ENCODE measurements at places on chromosomes 6 and 20. TPM values are rescaled to one million over a fixed set of nuclear protein-coding genes. Genes with fewer than 3 reads are reported as not detected.

FNDC11 gene
- total RNA-seq: 0.63 TPM

DNA sequence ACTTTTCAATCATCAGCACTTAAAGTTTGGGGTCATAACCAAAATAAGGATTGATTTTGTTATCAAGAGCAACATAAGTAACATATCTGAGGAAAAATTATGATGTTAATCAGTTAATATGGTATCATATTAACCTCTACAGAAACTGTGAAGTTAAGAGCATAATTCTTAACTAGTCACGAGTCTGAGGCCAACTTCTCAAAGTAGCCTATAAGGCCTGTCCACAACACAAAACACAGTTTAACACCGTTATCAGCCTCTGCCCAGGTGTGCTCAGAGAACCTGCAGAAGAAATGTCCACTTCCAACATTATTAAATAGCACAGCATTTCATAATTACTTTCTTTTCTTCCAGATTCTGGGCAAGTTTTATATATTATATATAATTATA lies 1.1 kb downstream of the STX7 start:
- no peak for DNase-seq

GRCh38 chr6:164025180-164025579 lies 610.7 kb downstream of the QKI start:
- no peak for DNase-seq

NKAIN4 gene
- total RNA-seq: 4.0 TPM

DNA sequence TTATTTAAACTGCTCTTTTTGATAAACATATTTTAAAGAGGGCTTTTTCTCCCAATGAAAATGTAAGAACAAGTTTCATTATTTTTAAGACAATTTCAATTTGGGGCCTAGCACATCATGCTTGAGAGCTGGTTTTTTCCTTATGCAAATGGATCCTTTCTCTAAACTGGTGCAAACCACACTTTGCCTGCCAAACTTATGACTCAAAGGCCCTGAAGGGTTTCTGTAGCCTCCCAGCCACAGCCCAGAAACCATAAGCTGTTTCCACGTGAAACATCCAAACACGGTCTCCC lies 451 bp upstream of the HSF2 start:
- no peak for DNase-seq

BMP7 gene
- total RNA-seq: 12.1 TPM

DNA sequence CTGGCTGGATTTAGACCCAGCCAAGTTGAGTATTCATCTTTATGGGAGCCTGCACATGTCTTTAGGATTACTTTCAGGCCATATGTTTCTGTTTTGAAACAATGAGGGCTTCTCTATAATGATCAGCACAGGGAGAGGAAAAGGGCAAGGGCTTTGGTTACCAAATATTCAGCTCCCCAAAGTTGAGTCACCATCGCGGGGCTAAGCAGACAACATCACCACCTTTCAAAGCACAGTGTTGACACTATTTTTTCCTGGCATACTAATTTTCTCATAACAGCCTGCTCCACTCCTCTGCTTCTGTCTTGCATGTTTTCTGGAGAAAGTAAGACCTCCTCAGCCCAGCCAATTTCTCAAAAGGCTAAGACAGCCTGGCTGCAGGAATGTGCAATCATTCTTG lies 4.9 kb downstream of the SCML4 start:
- DNase-seq: no peak

- DNase-seq: no peak
Measured at GRCh38 chr6:162442687-162443086, 284.9 kb downstream of the PRKN start.

DNA sequence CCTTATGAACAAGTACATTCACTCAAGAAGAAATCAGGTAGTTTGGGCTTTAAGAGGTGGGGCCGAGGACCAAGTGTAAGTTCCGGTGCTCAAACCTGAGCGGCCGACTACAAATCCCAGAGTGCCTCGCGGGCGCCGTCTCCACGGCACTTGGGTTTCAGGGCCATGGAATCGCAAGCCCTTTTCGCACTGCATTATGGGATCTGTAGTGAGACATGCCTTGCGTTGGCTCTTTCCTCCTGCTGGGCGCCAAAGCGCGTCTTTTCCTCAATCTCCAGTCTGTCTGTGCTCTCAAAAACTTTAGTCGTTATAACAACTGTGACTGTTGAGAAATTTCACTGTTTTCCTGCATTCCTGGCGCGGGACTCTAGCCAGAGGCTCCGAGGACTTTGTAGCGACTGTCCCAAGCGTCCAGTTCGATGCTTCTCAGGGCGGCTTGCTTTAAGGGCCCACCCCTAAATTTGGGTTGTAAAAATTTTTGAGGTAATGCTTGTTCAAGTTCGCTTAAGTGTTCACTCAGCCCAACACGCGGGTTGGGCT lies 408 bp upstream of the FBXO9 start:
- peak; percentile 96 for DNase-seq

DNA sequence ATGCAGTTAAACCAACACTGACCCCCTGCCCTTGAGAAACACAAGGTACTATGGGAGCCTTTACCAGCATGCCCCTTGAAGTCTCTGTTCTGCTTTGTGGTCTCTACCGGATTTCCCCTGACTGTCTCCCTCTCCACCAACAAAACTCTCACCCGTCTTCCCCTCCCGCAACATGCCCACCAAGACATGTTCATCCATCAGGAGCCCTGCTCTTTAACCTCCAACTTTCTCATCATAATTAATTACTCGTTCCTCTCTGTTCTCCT lies 1.1 kb downstream of the ZNF165 start:
- no peak for DNase-seq

DNA sequence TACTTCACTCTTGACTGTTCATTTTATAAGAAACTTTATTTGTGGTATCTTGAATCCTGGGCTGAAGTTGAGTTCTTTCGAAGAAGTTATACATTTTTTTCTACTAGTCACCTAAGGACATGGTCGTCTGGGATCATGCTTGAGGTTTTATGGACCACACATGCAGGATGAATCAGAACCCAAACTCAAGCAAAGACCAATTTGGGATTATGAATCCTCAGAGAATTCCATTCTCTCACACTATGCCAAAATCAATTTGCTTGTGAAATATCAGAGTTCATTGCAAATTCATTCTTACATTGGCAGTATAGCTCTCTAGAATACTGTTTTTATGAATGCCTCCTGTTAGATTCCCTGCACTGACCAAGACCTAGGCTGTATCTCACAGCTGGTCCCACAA lies 114.3 kb upstream of the HDAC2 start:
- no peak for DNase-seq

- no peak for DNase-seq
Measured at GRCh38 chr6:43736211-43736786, 33.7 kb upstream of the VEGFA start.

SEL1L2 gene
- 1.9 TPM for total RNA-seq

- no peak for DNase-seq
Measured at GRCh38 chr6:37569743-37570481, 70.2 kb upstream of the CCDC167 start.

DNA sequence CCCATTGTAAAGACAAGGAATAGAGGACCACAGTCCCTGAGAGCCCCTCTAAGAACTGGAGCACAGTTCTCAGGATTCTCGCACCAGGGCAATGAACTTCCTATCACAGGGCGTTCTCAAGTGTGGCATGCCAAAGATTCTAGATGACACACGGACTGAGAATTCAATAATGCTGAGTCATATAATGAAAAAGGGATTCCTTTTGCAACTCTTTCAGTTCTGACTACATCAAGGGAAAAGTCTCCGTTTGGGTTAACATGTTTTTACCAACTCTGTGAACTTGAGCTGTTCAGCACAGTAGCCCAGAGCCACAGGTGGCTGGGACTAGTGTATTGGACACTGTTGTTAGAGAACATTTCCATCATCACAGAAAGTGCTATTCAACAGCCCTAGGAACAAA lies 3.4 kb downstream of the MED20 start:
- DNase-seq: no peak

DNA sequence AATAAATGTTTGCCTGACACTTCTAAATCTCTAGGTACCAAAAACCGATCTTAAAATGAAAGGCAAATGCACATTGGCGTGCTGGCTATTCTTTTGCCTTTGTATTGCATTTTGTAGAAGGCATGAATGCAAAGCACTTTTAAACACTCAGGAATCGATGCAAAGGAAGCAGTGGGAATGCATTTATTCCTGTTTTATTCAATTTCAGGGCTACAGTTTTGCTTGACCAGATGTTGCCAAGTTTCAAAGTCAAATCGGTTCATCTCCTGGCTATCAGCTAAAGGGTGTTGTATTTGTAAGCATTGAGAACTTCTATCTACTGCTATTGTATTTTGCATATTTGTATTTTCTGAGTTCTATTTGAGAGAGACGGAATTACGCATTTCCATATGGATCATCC lies 659.8 kb upstream of the SLC35B3 start:
- DNase-seq: no peak

GRCh38 chr6:36623547-36624459 lies 29.6 kb downstream of the SRSF3 start:
- DNase-seq: peak; percentile 59

LAMA5 gene
- 40.4 TPM for total RNA-seq

- no peak for DNase-seq
Measured at GRCh38 chr6:166785131-166785530, 158.1 kb upstream of the RPS6KA2 start.

RSPH4A gene
- total RNA-seq: 0.90 TPM

DNA sequence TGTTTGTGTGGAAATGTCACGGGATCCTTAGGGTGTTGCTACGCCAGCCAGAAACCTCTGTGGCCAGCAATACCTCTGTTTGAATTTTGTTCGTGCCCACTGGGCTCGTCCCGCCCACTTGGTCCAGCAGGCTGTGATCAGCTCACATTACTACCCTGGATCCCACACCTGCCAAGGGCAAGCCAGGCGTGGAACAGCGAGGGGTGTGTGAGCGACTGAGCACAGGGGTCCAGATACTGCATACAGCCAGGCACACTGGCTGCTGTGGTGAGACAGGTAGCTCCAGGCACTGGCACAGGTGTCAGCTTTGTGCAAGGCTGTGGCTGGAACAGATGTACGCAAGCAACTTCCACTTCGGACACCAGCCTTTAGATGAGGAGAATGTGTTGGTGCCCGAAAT lies 718.9 kb downstream of the EPHA7 start:
- DNase-seq: no peak

- no peak for DNase-seq
Measured at GRCh38 chr20:48668451-48668946, 159.3 kb downstream of the PREX1 start.

DNA sequence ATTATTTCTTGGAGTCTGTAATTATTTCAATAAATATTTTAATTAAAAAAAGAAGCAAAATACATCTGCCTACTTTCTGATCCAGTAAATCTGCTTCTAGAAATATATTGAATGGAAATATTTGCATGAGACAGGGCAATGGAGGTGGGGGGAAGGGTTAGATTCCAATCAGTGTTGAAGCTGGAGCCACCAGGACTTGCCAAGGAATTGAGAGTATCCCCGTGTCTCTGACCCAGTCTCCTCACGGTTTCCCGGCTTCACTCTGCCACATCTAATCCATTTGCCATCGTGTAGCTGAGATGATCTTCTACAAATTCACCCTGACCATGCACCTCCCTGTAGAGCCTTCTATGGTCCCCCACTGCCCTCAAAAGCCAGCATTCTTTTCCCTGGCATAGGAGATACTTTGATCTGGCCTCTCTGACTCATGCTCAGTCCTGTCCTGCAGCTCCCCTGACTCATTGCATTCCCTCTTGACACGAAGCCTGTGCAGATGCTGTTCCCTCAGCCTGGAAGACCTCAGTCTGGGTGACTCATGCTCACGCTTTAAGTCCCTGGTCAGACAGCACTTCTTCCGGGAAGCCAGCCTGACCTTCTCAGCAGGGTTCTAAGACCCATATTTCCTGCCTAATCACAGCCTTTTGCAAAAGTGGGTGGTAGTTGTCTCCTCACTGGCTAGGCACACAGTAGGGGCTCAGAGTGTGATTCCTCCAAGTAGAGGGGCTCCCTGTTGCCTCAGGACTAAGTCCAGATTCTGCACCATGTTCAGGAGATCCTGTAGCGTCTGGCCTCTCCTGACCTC lies 23.0 kb upstream of the FKBP1A start:
- no peak for DNase-seq

CNKSR3 gene
- 20.9 TPM for total RNA-seq

GRCh38 chr6:28005975-28006374 lies 48.9 kb downstream of the OR2B6 start:
- DNase-seq: no peak

DNA sequence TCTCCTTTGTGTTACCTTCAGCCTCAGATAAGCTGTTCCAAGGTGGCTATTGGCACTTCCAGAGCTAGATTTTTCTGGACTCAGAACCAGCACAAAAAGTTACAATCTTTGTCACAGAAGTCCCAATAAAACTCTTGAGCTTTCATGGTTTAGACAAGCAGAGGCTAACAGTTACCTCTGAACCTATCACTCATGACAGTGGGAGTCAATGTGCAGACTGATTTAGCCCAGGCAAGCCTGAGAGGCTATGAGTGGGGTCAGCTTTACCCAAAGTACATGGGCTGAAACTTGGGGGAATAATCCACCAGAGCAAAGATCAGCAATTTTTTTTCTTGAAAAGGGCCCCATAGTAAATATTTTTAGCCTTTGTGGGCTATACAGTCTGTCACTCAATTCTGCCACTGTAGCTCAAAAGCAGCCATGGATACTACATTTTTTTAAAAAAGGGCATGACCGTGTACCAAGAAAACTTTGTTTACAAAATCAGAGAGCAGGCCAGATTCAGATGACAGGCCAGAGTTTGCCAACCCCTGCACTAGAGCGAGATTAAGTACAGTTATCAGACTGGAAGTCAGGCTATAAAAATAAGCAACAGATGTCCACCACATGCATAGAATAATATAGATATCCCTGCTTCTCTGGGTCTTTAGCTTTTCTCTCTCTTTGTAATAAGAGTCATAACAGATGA lies 20.0 kb downstream of the CCN2 start:
- no peak for DNase-seq

GRCh38 chr6:3741477-3741871 lies 10.0 kb downstream of the PXDC1 start:
- DNase-seq: no peak

- no peak for DNase-seq
Measured at GRCh38 chr20:19966840-19967239, 50.3 kb upstream of the NAA20 start.

PLCB1 gene
- 147 TPM for total RNA-seq

- DNase-seq: no peak
Measured at GRCh38 chr20:10330071-10330470, 104.0 kb downstream of the MKKS start.

- no peak for DNase-seq
Measured at GRCh38 chr20:23103284-23104018, 17.3 kb upstream of the CD93 start.

CALHM5 gene
- 8.6 TPM for total RNA-seq

DNA sequence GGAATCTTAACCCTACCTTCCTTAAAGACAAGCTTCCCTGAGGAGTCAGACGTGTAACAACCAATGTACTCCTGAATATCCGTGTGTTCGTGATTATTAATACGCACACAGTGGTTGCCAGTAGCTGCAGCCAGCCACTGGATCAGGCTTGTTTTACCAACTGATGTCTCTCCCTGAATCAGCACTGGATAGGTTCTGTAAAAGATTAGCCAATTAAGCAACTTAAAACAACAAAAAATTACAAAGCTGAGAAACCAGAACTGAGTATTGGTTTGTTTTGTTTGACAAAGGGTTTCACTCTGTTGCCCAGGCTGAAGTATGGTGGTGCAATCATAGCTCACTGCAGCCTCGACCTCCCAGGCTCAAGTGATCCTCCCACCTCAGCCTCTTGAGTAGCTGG lies 69.3 kb downstream of the MDN1 start:
- no peak for DNase-seq

SLC13A3 gene
- 5.4 TPM for total RNA-seq

BHLHE23 gene
- total RNA-seq: 0.26 TPM

- DNase-seq: no peak
Measured at GRCh38 chr6:38404355-38404754, 235.4 kb downstream of the BTBD9 start.

GRCh38 chr6:39543950-39544349 lies 181.3 kb downstream of the KIF6 start:
- DNase-seq: no peak

CFAP61 gene
- 0.32 TPM for total RNA-seq
